Sigmoid colon (tissue), 7 donors: ENCODE measurements at places on chromosomes 6 and 20. TPM values are rescaled to one million over a fixed set of nuclear protein-coding genes. Genes with fewer than 3 reads are reported as not detected.

DNA sequence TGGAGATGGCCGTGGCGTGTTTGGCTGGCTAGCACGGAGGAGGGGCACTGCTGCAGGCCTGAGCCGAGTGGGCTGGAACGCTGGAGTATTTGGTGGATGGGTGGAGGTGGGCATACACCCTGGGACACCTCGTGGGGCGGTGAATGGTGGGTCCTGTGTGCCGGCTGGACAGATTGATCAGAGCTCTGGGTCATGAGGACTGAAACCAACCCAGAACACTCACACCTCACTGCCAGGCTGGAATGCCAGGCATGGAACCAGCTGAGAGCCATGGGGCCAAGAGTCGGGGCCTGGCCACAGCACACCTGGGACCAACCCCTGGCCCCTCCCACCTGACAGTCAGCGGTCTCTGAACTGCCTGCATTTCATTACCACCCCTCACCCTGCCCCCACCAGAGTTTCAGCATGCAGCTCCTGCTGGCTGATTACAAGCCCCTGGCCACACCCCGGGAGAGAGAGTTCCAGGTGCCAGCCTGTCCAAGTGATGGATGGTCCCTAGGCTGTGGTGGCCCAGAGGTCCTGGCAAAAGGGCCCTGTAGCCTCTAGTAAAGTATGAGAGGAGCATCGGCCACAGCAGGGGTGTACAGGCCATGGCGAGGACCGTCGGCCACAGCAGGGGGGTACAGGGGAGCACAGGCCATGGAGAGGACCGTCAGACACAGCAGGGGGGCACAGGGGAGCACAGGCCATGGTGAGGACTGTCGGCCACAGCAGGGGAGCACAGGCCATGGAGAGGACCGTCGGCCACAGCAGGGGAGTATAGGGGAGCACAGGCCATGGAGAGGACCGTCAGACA, 3.3 kb downstream of the NPBWR2 start:
- H3K4me3 ChIP-seq, result no peak overlapping the region
- H3K36me3 ChIP-seq, result no peaks in the 10 kb centered on the region
- no peak overlapping the region for H3K27ac ChIP-seq
- H3K27me3 ChIP-seq, result peaks cover 51% of the 10 kb centered on the region

- no peak overlapping the region for H3K27ac ChIP-seq
- H3K4me3 ChIP-seq, result no peak overlapping the region
- H3K4me1 ChIP-seq, result no peaks in the 10 kb centered on the region
- no peak for DNase-seq
Measured at GRCh38 chr20:1287306-1287705, 21.2 kb downstream of the SNPH start.

DNA sequence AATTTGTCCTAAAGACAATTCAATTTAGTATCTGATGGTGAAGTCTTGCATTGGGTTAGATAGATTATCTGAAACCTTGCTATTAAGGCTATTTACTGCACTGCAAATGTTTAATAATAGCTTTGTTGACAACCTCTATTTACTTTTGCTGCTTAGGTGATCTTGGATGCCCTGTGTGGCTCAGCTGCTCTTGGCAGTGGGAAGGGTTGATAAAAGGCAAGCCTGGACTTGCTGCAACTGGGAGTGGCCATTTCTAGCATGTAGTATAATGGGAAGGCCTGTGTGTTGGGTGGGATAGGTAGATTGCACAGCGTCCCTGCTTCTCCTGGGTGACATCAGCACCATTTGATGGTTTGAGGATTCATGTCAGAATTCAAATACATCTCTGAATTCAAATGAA, 49.1 kb downstream of the ARMC2 start:
- no peaks in the 10 kb centered on the region for H3K27me3 ChIP-seq
- H3K4me1 ChIP-seq, result no peaks in the 10 kb centered on the region
- no peaks in the 10 kb centered on the region for H3K36me3 ChIP-seq
- no peak overlapping the region for H3K27ac ChIP-seq

- H3K4me1 ChIP-seq, result no peaks in the 10 kb centered on the region
- H3K36me3 ChIP-seq, result no peaks in the 10 kb centered on the region
- H3K4me3 ChIP-seq, result no peak overlapping the region
Measured at GRCh38 chr6:159013229-159013628, 13.2 kb upstream of the RSPH3 start.

DNA sequence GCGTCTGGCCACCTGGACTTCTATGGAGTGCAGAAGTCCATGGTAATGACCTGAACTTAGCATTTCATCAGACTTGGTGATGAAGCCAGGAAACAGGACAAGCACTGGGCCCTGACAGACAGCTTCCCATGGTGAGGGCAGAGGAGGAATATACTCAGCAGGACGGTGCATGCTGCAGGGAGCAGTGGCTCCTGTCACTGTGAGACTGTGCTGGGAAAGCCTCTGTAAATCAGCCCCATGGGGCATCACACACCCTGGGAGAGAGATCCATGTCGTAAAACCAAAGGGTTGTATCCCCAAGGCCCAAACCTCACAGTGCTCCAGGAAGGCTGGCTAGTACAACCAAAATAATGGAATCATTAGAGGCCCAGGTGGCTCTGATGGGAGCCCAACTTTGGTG, 58.7 kb upstream of the PRND start:
- no peak for DNase-seq
- no peak overlapping the region for H3K27ac ChIP-seq
- no peaks in the 10 kb centered on the region for H3K27me3 ChIP-seq
- no peaks in the 10 kb centered on the region for H3K4me1 ChIP-seq
- no peaks in the 10 kb centered on the region for H3K36me3 ChIP-seq

- H3K36me3 ChIP-seq, result peaks cover 42% of the 10 kb centered on the region
- peak overlapping the region; percentile 68 for H3K4me3 ChIP-seq
- H3K27me3 ChIP-seq, result no peaks in the 10 kb centered on the region
- peaks cover 46% of the 10 kb centered on the region for H3K4me1 ChIP-seq
- DNase-seq, result no peak
Measured at GRCh38 chr20:3797592-3798372, 1.7 kb downstream of the CDC25B start.

DNA sequence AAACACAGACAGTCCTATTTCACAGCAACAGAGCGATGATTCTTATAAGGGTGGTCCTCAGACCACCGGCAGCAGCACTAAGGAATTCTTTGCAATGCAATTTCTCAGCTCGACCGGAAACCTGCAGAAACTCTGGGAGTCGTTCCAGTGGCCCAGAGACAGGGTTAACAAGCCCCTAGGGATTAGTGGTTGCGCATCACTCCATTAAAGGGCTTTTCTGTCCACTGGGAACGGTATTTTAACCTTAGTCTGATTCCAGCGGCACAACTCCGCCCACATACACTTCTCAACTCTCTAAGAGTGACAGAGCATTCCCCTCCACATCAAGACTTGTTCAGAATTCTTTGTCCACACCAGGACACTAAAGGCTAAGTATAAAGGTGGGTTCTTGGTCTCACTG, 341.5 kb downstream of the TFAP2A start:
- no peaks in the 10 kb centered on the region for H3K27me3 ChIP-seq
- H3K4me3 ChIP-seq, result no peak overlapping the region
- H3K4me1 ChIP-seq, result no peaks in the 10 kb centered on the region

DNA sequence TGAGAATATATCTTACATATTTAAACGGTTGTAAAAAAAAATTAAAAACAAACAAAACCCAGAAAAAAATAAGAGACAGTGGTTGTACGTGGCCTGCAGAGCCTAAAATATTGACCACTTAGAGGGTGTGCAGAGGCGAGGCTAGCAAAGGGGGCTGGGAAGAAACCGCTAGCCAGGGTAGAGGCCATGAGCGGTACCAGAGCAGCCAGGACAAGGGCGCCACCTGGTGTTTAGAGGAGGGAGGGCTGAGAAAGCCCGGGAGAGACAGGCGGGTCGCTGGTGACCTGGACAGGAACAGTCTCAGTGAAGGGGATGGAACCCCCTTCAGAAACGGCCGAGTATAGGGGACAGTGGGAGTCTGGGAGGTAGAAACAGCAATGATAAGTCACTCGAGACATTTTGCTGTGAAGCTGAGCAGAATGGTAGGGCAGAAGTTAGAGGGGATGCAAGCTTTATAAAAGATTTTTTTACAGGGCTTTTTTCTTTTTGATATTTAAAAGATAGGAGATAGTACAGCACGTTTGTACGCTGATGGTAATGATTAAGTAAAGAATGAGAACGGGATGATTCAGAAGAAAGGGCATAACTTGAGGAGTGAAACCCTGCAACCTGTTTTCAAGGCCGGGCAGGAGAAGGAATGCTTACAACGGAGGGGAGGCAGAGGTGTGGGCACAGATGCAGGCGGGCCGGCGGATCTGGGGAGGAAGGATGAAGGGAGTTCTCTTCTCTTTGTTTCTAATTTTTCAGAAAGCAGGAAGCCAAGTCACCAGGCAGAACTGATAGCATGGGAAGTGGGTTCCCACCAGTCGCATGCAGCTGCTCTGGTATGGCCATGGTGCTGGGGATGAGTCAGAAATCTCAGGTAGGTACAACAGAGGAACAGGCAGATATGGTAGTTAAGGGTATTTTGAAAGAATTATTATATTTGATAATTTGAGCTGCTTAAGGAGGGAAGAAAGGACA, 76.2 kb downstream of the FAM229B start:
- H3K4me3 ChIP-seq, result no peak overlapping the region
- no peaks in the 10 kb centered on the region for H3K4me1 ChIP-seq
- DNase-seq, result peak; percentile 76
- peak overlapping the region; percentile 21 for H3K27ac ChIP-seq

DNA sequence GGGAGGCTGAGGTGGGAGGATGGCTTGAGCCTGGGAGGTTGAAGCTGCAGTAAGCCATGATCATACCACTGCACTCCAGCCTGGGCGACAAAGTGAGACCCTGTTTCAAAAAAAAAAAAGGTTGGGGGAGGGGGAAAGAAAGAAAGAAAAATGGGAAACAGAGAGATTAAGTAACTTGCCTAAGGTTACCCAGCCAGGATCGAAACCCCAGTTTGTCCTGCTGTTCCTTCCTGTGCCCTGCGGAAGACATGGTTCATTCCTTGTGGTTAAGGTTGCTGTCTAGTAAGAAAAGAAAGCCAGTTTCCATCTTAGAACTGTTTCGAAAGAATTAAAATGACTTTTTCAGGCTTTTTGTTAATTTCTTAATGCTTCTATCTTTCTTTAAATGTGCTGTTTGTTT, 29.8 kb downstream of the C6orf89 start:
- H3K4me3 ChIP-seq, result no peak overlapping the region
- H3K27me3 ChIP-seq, result no peaks in the 10 kb centered on the region
- H3K4me1 ChIP-seq, result peaks cover 46% of the 10 kb centered on the region
- no peak for DNase-seq
- H3K36me3 ChIP-seq, result peaks cover 71% of the 10 kb centered on the region

- no peak overlapping the region for H3K4me3 ChIP-seq
- peak overlapping the region; percentile 19 for H3K27ac ChIP-seq
- no peak for DNase-seq
- no peaks in the 10 kb centered on the region for H3K36me3 ChIP-seq
- peaks cover 62% of the 10 kb centered on the region for H3K4me1 ChIP-seq
Measured at GRCh38 chr6:158000530-158001307, 19.1 kb downstream of the SYNJ2 start.

DNA sequence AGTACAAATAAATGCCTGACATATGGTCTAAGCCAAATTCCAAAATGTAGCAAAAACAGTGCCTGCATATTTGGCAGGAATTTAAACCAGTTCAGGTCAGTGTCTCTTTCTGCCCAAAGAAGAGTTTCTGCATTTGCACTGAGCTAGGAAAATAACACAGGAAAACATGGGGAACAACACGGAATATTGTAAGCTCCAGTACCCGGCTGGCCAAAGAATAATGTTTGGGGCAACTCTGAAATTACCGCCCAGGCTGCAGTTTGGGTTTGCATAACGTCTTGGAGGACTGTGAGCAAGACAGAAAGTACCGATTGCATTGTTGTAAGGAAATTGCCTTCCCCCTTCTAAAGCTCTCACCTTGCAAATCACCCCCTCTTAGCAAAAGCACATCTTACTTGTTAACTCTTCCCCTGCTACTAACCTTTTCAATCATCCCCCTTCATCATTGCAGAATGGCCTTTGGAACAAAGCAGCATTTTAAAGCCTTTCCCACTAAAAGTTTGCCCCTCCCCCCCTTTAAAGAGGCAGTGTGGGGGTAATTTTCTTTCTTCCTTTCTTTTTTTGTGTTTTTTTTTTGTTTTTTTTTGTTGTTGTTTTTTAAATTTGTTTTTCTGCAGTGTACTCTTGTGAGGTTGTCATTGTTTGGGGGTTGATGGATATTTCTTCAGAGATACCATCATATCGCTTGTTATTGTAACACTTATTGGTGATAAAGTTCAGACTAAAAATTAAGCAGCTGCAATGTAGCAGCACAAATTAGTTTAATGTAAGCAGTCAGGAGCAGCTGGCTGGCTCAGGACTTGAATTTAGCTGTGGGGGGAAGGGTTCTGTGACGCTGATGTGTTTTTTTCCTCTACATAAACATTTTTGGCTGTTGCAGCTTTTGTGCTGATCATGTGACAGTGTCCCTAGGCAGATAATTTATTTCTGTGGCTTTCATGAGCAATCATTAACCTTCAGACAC, 100.0 kb upstream of the CITED2 start:
- no peaks in the 10 kb centered on the region for H3K4me1 ChIP-seq
- peak overlapping the region; percentile 85 for H3K27ac ChIP-seq
- no peaks in the 10 kb centered on the region for H3K36me3 ChIP-seq
- H3K4me3 ChIP-seq, result peak overlapping the region; percentile 18

- H3K27ac ChIP-seq, result no peak overlapping the region
- H3K27me3 ChIP-seq, result no peaks in the 10 kb centered on the region
- no peak overlapping the region for H3K4me3 ChIP-seq
- no peak for DNase-seq
Measured at GRCh38 chr20:34024723-34025351, 31.1 kb downstream of the RALY start.

- peak overlapping the region; percentile 79 for H3K27ac ChIP-seq
- H3K27me3 ChIP-seq, result no peaks in the 10 kb centered on the region
- H3K36me3 ChIP-seq, result no peaks in the 10 kb centered on the region
- no peaks in the 10 kb centered on the region for H3K4me1 ChIP-seq
- no peak for DNase-seq
Measured at GRCh38 chr20:33568868-33569801, 79.2 kb downstream of the CBFA2T2 start.

DNA sequence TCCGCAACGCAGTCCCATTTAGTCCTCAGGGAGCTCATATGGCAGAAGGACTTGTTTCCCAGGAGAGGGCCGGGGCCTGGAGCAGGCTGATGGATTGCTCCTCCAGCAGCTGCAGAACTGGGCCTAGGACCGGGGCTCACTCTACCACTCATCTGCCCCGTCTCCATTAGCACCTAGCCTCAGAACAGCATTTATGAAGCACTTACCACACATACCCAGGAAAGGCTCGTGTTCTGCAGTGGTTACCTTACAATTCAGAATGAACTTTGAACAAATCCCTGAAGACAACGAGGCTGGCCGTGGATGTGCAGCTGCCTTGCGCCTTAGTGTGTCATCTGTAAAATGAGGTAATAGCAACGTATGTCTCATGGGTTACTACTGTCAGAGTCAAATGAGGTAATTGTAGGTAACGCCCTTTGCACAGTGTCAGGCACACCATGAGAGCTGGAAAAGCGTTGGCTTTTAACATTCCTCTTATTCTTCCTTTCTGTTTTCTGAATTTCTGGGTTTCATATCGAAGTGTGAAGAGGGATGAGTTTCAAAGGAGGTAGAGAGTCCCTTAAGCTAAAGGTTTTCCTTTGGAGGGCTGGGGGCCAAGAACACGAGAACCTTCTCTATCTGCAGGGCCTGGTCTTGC, 46.3 kb upstream of the CD93 start:
- no peak overlapping the region for H3K4me3 ChIP-seq
- DNase-seq, result peak; percentile 44
- H3K27me3 ChIP-seq, result no peaks in the 10 kb centered on the region
- H3K36me3 ChIP-seq, result no peaks in the 10 kb centered on the region
- peak overlapping the region; percentile 25 for H3K27ac ChIP-seq
- H3K4me1 ChIP-seq, result no peaks in the 10 kb centered on the region

- H3K4me3 ChIP-seq, result no peak overlapping the region
- H3K36me3 ChIP-seq, result no peaks in the 10 kb centered on the region
- no peaks in the 10 kb centered on the region for H3K4me1 ChIP-seq
- DNase-seq, result no peak
- H3K27ac ChIP-seq, result no peak overlapping the region
Measured at GRCh38 chr6:6024220-6024619, 17.5 kb upstream of the NRN1 start.

The FAM184A gene
- 5.4 TPM for total RNA-seq

The TMEM151B gene
- 0.81 TPM for total RNA-seq

The PACRG gene
- total RNA-seq, result 0.36 TPM

The MACROD2 gene
- total RNA-seq, result 9.3 TPM
